ENCODE measurements at places on chromosomes 1 and 21. TPM values are rescaled to one million over a fixed set of nuclear protein-coding genes. Genes with fewer than 3 reads are reported as not detected.

OR14K1 gene
- total RNA-seq: not detected

PLPPR5 gene
- 36.9 TPM for total RNA-seq

CACNA1S gene
- total RNA-seq: under 0.01 TPM

MR1 gene
- total RNA-seq: 0.46 TPM

DFFB gene
- 6.5 TPM for total RNA-seq

RNF186 gene
- not detected for total RNA-seq

NENF gene
- total RNA-seq: 22.1 TPM

SHE gene
- 2.5 TPM for total RNA-seq

CFAP107 gene
- 3.0 TPM for total RNA-seq

C1orf115 gene
- 9.7 TPM for total RNA-seq

FAM177B gene
- total RNA-seq: 0.23 TPM

CD52 gene
- total RNA-seq: not detected

FCRL6 gene
- total RNA-seq: not detected

SAMD13 gene
- 7.8 TPM for total RNA-seq

BTBD19 gene
- total RNA-seq: 1.8 TPM

PTGS2 gene
- total RNA-seq: 1.6 TPM

HSD3B1 gene
- not detected for total RNA-seq

CELA2B gene
- total RNA-seq: not detected

ECM1 gene
- total RNA-seq: 1.6 TPM

HCN3 gene
- 22.8 TPM for total RNA-seq

ORC1 gene
- total RNA-seq: 2.1 TPM

KLHDC8A gene
- total RNA-seq: 28.8 TPM

OR2T12 gene
- not detected for total RNA-seq

RBP7 gene
- total RNA-seq: not detected
